Placental pericyte (primary cell): ENCODE measurements at places on chromosomes 7 and 10. TPM values are rescaled to one million over a fixed set of nuclear protein-coding genes. Genes with fewer than 3 reads are reported as not detected.

Gene PHKG1
- 0.86 and 0.88 TPM in 2 replicates for total RNA-seq

Gene EBLN1
- total RNA-seq: not detected in 2 replicates

Gene MRPL32
- 40.3 and 43.1 TPM in 2 replicates for total RNA-seq

Gene IFIT1B
- total RNA-seq: not detected in 2 replicates

Gene HOXA3
- 2.3 TPM in 1 of 2 replicates, not detected in the other for total RNA-seq

Gene ZNF722
- total RNA-seq: not detected in 2 replicates

Gene TDRD1
- total RNA-seq: 0.44 TPM in 1 of 2 replicates, not detected in the other

Gene CPA2
- total RNA-seq: 0.22 TPM in 1 of 2 replicates, not detected in the other

Gene NFKB2
- 30.4 and 45.1 TPM in 2 replicates for total RNA-seq

Gene SDK1
- 1.1 and 2.0 TPM in 2 replicates for total RNA-seq

Gene ODAD2
- 0.22 and 1.0 TPM in 2 replicates for total RNA-seq

Gene TMEM106B
- 91.8 and 97.4 TPM in 2 replicates for total RNA-seq

Gene SSC4D
- total RNA-seq: 0.57 and 0.66 TPM in 2 replicates

Gene ZPBP
- not detected in 2 replicates for total RNA-seq

Gene UPK3BL2
- 1.3 and 2.1 TPM in 2 replicates for total RNA-seq

Gene ELFN1
- under 0.01 and 1.3 TPM in 2 replicates for total RNA-seq

Gene MKX
- under 0.01 and 0.14 TPM in 2 replicates for total RNA-seq

Gene CDK14
- 16.2 and 33.9 TPM in 2 replicates for total RNA-seq

Gene POR
- 70.2 and 158 TPM in 2 replicates for total RNA-seq

Gene RADIL
- total RNA-seq: 0.86 and 1.8 TPM in 2 replicates

Gene OPN4
- not detected in 2 replicates for total RNA-seq

Gene PRKCQ
- 0.14 TPM in 1 of 2 replicates, not detected in the other for total RNA-seq

Gene CYP3A4
- not detected in 2 replicates for total RNA-seq

Gene EPHB6
- total RNA-seq: 2.4 and 26.8 TPM in 2 replicates

Gene HMX2
- total RNA-seq: not detected in 2 replicates

Gene CHST3
- 16.9 and 26.8 TPM in 2 replicates for total RNA-seq

Gene MRM2
- 10.9 and 25.6 TPM in 2 replicates for total RNA-seq

Gene PIP
- total RNA-seq: not detected in 2 replicates

Gene LAMTOR4
- 41.8 and 67.4 TPM in 2 replicates for total RNA-seq

Gene P4HA1
- 98.5 and 174 TPM in 2 replicates for total RNA-seq

Gene ADAMTS14
- total RNA-seq: 2.2 and 12.5 TPM in 2 replicates

Gene DRGX
- not detected in 2 replicates for total RNA-seq

Gene TMEM196
- not detected in 2 replicates for total RNA-seq

Gene PLXDC2
- total RNA-seq: 3.6 and 4.6 TPM in 2 replicates

Gene MMD2
- total RNA-seq: not detected in 2 replicates

Gene ICA1
- total RNA-seq: 0.43 and 0.88 TPM in 2 replicates

Gene PRKG1
- total RNA-seq: 22.9 and 45.1 TPM in 2 replicates

Gene ZNF425
- 1.6 and 3.9 TPM in 2 replicates for total RNA-seq

Gene ATP6V0A4
- total RNA-seq: 0.14 and 0.22 TPM in 2 replicates

Gene TCF7L2
- 8.6 and 13.8 TPM in 2 replicates for total RNA-seq

Gene HOXA7
- 0.44 and 1.0 TPM in 2 replicates for total RNA-seq

Gene DOCK1
- total RNA-seq: 70.0 and 84.5 TPM in 2 replicates

Gene MALRD1
- total RNA-seq: not detected in 2 replicates

Gene GDF2
- total RNA-seq: 0.14 TPM in 1 of 2 replicates, not detected in the other

Gene HTR5A
- not detected in 2 replicates for total RNA-seq

Gene CC2D2B
- not detected in 2 replicates for total RNA-seq

Gene FXYD4
- not detected in 2 replicates for total RNA-seq

Gene VSTM4
- under 0.01 and 1.3 TPM in 2 replicates for total RNA-seq

Gene CFTR
- not detected in 2 replicates for total RNA-seq

Gene PON1
- total RNA-seq: not detected in 2 replicates

Gene NRAP
- total RNA-seq: not detected in 2 replicates

Gene RPEL1
- total RNA-seq: under 0.01 TPM in 1 of 2 replicates, not detected in the other

Gene MYL10
- total RNA-seq: not detected in 2 replicates

Gene MMP21
- not detected in 2 replicates for total RNA-seq

Gene SLC13A1
- not detected in 2 replicates for total RNA-seq

Gene CLDN15
- total RNA-seq: 3.6 and 5.9 TPM in 2 replicates

Gene ACSM6
- total RNA-seq: not detected in 2 replicates

Gene MKI67
- 1.3 and 42.9 TPM in 2 replicates for total RNA-seq

Gene WIPF3
- not detected in 2 replicates for total RNA-seq
